ENCODE measurements at places on chromosomes 3 and 15. TPM values are rescaled to one million over a fixed set of nuclear protein-coding genes. Genes with fewer than 3 reads are reported as not detected.

DUOXA2 gene
- not detected for total RNA-seq

RNU5B-1 gene
- total RNA-seq = not detected

PARP15 gene
- total RNA-seq = 0.18 TPM

TGM5 gene
- not detected for total RNA-seq

CLDN1 gene
- 0.47 TPM for total RNA-seq

RPL39L gene
- 24.2 TPM for total RNA-seq

GNL3 gene
- 123 TPM for total RNA-seq

GRK7 gene
- total RNA-seq = under 0.01 TPM

UMPS gene
- total RNA-seq = 35.9 TPM

BTLA gene
- not detected for total RNA-seq

EPHB1 gene
- total RNA-seq = 0.81 TPM

HGD gene
- not detected for total RNA-seq

GOLGA8S gene
- total RNA-seq = 0.09 TPM

RTP1 gene
- not detected for total RNA-seq

DPPA4 gene
- total RNA-seq = not detected

ZNF501 gene
- 7.8 TPM for total RNA-seq

PP2D1 gene
- total RNA-seq = not detected

MIX23 gene
- total RNA-seq = 34.1 TPM

IRAK2 gene
- total RNA-seq = 21.5 TPM

PTH1R gene
- total RNA-seq = 0.18 TPM

LYZL4 gene
- total RNA-seq = 0.18 TPM

DCLK3 gene
- not detected for total RNA-seq

ARHGEF26 gene
- 0.54 TPM for total RNA-seq

All from endothelial cell of coronary artery (primary cell).